ENCODE measurements at places on chromosomes 6 and 20.

DNA sequence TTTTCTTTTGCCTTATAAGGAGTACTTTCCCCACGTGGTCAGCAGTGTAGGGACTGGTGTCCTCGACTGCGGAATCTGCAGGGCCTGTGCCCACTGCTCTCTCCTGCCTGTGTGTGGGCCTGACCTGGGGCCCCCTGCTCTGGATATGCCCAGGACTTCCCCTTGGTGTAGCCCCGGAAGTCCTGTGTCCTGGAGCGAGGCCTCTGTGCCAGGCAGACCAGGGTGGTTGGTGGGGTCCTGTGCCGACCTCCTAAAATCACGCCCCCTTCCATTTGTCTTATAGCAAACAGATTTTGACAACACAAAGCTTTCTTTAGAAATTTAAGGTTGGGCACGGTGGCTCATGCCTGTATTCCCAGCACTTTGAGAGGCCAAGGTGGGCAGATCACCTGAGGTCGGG, 64.2 kb downstream of the DLL1 start:
- no peak for DNase-seq

- no peak for DNase-seq
Measured at GRCh38 chr6:63527658-63528514, 44.4 kb upstream of the LOC128125822 start.

DNA sequence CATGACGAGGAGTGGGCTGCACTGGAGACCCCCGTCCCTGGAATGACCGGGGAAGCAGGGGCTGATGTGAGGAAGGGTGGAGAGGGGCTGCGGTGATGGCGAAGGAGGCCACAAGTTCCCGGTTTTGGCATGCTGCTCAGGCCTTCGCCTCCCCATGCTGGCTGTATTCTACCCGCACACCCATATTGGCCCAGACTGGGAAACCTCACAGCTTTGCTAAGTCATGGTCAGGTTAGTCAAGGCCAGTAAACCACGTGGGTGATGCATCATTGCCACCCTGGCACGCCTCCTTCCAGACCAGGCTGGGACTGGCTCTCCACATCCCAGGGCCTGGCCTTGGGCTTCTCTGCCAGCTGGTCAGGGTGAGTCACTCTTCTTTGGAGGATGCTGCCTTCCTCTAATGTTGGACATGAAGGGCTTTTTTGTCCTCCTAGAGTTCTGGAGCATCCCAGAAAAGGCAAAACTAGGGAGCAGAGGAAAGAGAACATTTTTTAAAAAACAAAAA, 53.8 kb downstream of the PCNA start:
- no peak for DNase-seq

DNA sequence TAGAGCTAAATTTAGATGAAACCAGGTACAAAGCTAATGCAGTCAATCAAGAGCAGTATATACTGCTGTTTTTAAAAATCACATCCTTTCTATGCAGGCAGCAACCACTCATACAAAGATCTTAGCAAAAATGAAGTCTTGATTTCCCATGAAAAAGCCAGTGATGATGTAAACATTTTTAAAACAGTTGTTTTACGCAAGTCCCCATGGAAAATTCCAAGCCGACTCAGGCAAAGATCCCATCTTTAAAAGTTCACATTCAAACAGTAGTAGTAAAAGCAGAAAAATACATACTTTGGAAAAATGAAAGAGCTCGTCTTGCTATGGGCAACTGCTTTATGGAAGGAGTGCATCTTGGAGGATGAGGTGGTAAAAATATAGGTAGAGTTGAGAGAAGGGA, 84.0 kb downstream of the RCAN2 start:
- no peak for DNase-seq

GRCh38 chr6:93036835-93037234, 382.5 kb downstream of the EPHA7 start:
- DNase-seq = no peak

- no peak for DNase-seq
Measured at GRCh38 chr6:36915599-36915998, 29.8 kb downstream of the C6orf89 start.

GRCh38 chr6:3046295-3046694, 22.0 kb upstream of the RIPK1 start:
- no peak for DNase-seq

GRCh38 chr6:89886378-89887120, 7.7 kb upstream of the GJA10 start:
- no peak for DNase-seq

- DNase-seq = peak; percentile 60
Measured at GRCh38 chr20:51639206-51639832, 96.8 kb upstream of the NFATC2 start.

DNA sequence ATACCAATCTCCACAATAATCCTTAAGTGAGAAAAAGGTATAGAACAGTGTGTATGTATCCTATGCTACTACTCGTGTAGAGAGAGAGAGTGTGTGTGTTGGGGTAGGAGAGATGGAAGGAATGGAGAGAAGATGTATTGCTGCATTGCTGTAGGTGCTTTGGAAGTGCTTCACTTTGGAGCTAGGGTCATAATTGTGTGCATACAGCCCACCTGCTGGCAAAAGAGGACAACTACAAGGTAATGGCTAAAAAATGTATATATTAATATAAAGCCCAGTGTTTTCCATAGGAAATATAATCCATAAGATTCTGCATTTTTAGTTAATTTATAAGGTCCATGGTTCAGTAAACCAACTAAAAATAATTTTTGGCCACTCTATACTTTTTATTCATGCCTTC, 36.1 kb downstream of the SERAC1 start:
- DNase-seq = no peak

DNA sequence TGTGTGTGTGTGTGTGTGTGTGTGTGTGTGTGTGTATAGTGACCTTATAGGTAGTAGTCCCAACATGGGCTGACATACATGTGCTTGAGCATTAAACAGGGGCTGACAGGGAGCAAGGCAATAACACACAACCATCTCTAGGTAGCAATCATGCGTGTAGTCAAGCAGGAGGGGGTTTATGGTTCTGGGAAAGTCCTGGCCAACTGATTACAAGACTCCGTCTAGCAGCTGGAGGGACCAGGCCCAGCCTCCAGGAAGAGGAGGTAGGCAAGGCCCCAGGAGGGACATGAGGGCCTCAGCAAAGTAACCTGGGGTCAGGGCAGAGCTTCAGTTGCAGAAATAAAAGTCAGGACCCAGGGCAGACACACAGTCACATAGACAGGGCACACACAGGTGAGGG, 60.6 kb upstream of the E2F3 start:
- no peak for DNase-seq

GRCh38 chr20:57004416-57004815, 262.0 kb downstream of the BMP7 start:
- no peak for DNase-seq

DNA sequence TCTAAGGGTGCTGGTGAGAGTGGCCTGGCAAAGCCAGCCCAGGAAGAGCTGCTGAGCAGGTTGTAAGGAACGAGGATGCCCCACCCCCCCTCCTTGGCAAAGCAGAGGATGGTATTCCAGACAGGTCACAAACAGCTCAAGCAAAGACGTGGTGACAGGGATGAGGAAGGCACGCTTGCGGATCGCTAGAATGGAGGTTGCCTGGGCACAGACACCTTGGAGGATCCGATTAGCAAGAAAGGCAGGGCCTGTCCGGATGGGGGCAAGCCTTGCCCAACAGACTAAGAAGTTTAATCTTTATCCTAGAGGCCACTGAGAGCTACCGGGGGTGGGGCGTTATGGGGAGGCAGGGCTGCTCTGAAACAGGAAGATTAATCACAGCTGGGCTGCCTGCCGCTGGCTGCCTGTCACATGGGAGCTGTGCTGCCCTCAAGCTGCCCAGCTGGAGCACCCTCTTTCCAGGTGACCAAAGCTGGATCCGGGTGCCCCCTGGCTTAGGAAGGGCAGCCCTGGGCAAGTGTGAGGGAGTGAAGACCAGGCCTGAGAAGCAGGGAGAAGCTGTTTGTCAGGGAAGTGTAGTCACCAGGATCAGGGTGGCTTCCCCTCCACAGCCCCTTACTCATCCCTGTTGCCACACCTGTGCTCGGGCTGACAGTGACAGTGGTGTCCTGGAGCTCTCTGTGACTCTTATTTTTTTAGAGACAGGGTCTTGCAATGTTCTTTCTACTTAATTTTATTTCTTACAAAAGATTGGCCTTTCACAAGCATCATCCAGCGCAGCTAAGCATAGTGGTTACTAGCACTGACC, 9.1 kb upstream of the MAPK13 start:
- no peak for DNase-seq

GRCh38 chr6:136244061-136244616, 6.0 kb downstream of the MTFR2 start:
- DNase-seq = no peak

DNA sequence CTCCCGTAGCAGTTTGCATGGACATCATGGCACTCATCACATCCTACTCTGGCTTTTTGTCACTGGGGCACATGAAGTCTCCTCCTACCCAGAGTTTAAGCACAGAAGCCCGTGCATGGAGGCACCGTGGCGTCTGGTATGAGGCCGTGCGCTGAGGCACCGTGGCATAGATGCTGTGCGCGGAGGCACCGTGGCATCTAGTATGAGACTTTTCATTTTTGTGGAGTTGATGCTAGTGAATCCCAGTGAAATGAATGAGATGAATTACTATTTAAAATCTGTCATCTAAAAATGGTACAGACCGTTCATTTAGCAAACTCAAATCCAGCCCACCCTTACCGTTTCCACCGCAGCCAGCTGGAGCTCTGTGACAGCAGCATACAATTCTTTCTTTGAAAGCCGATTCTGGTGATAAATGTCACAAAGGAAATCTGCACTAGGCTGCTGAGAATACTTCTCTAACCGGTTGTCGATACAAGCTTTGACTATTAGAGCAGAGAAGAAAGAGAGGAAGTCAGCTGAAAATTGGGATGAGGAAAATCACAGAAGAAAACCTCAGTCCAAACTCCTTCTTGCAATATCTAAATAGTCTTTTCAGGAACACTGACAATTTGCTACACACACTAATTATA, 11.3 kb downstream of the CYP24A1 start:
- DNase-seq = no peak

DNA sequence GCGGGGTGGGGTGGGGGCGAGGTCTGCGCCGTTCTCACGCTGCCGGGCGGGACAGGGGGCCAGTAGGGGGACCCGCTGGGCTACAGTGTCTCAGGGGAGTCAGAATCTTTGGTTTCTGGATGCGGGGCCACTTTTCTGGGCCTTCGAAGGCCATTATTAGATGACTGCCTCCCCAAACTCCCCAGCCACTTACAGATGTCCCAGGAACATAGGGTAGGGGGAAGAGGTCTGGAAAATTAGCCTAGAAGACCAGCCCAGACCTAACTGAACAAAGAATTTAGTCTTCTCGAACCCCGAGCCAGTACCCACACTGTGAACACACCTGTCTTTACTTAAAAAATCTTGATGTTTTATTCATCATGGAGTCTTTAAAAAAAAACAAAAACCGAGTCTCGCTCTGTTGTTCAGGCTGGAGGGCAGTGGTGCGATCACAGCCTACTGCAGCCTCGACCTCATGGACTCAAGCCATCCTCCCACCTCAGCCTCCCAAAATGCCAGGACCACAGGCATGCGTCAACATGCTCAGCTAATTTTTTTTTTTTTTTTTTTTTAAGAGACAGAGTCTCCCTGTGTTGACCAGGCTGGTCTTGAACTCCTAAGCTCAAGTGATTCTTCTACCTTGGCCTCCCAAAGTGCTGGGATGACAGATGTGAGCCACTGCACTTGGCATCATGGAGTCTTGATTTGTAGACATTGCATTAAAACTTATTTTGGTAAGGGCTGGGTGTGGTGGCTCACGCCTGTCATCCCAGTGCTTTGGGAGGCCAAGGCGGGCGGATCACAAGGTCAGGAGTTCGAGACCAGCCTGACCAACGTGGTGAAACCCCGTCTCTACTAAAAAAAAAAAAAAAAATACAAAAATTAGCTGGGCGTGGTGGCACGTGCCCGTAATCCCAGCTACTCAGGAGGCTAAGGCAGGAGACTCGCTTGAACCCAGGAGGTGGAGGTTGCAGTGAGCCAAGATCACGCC, 3.3 kb upstream of the SLC29A1 start:
- DNase-seq = no peak

DNA sequence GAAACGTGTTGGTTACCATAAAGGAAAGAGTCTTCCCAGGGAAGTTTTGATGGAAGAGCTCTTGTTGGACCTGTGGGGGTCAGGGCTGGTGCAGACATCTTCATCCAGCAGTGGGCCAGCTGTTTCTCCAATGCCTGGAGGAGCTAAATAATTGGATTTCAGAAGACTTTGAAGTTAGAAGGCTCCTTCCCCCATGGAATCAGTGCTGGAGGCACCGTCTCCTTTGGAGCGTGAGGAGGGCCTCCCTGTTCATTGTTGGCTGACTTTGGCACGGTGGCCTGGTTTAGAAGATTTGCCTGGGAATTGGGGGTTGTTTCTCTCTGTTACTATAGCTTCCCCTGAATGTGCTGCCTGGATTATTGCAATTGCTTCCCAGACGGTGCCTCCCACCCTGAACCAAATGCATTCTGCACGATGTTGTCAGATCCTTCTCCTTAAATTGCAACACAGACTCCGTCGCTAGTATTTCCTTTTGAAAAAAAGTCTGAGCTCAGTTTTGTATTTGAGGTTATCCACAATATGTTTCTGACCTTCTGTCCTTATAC, 27.7 kb upstream of the KCNG1 start:
- no peak for DNase-seq
